ENCODE measurements at places on chromosomes 2 and 18.
A peak's percentile ranks its signal among the peaks of the same experiment; 100 is the strongest.

GRCh38 chr2:146312899-146313298 lies 1531.9 kb upstream of the ACVR2A start:
- no peak overlapping the region for H3K4me3 ChIP-seq
- H3K36me3 ChIP-seq = no peaks in the 10 kb centered on the region
- H3K4me1 ChIP-seq = no peaks in the 10 kb centered on the region

DNA sequence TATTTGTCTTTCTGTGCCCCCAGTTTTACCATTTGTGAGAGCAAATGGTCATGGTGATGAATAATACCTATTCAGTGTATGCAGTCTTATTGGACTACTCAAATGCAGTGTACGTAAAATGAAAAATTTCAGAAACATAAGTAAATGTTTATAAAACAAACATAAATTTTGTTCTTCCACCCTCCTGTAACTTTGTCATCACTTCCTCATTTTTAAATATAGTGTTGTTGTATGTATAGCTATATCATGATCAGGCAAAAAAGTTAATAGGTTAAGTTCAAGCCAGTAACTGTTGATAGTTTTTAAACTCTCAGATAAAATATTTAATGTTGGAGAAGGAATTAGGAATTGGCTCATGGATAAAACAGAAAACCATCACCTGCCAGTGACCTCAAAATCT lies 93.2 kb downstream of the KLF7 start:
- peaks cover 6% of the 10 kb centered on the region for H3K4me1 ChIP-seq
- H3K27ac ChIP-seq = no peak overlapping the region
- H3K36me3 ChIP-seq = no peaks in the 10 kb centered on the region
- no peak overlapping the region for H3K4me3 ChIP-seq
- no peak for DNase-seq
- H3K27me3 ChIP-seq = no peaks in the 10 kb centered on the region

- no peaks in the 10 kb centered on the region for H3K4me1 ChIP-seq
- H3K27me3 ChIP-seq = no peaks in the 10 kb centered on the region
- no peak for DNase-seq
- no peak overlapping the region for H3K4me3 ChIP-seq
- no peak overlapping the region for H3K27ac ChIP-seq
- no peaks in the 10 kb centered on the region for H3K36me3 ChIP-seq
Measured at GRCh38 chr2:8086796-8087479, 594.9 kb upstream of the ID2 start.

DNA sequence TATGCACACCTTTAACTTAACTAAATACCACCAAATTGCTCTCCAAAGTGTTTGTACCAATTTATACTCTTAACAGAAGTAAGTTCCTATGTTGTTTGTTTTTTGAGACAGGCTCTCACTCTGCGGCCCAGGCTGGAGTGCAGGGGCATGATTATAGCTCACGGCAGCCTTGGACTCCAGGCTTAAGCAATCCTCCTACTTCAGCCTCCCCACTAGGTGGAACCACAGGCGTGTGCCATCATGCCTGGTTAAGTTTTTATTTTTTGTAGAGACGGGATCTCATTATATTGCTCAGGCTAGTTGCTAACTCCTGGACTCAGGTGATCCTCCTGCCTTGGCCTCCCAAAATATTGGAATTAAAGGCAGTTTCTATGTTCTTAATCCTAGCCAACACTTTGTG lies 13.1 kb upstream of the NAB1 start:
- H3K4me1 ChIP-seq = no peaks in the 10 kb centered on the region
- DNase-seq = no peak
- H3K4me3 ChIP-seq = no peak overlapping the region
- no peaks in the 10 kb centered on the region for H3K36me3 ChIP-seq
- H3K27ac ChIP-seq = peak overlapping the region; percentile 42

GRCh38 chr2:46978723-46979122 lies 63.1 kb upstream of the MCFD2 start:
- no peaks in the 10 kb centered on the region for H3K36me3 ChIP-seq
- H3K27ac ChIP-seq = no peak overlapping the region
- peaks cover 8% of the 10 kb centered on the region for H3K4me1 ChIP-seq
- H3K4me3 ChIP-seq = no peak overlapping the region
- no peaks in the 10 kb centered on the region for H3K27me3 ChIP-seq
- DNase-seq = no peak

- no peak overlapping the region for H3K4me3 ChIP-seq
- H3K27ac ChIP-seq = no peak overlapping the region
- no peaks in the 10 kb centered on the region for H3K4me1 ChIP-seq
- DNase-seq = no peak
- no peaks in the 10 kb centered on the region for H3K27me3 ChIP-seq
Measured at GRCh38 chr18:49321797-49322461, 138.5 kb downstream of the DYM start.

DNA sequence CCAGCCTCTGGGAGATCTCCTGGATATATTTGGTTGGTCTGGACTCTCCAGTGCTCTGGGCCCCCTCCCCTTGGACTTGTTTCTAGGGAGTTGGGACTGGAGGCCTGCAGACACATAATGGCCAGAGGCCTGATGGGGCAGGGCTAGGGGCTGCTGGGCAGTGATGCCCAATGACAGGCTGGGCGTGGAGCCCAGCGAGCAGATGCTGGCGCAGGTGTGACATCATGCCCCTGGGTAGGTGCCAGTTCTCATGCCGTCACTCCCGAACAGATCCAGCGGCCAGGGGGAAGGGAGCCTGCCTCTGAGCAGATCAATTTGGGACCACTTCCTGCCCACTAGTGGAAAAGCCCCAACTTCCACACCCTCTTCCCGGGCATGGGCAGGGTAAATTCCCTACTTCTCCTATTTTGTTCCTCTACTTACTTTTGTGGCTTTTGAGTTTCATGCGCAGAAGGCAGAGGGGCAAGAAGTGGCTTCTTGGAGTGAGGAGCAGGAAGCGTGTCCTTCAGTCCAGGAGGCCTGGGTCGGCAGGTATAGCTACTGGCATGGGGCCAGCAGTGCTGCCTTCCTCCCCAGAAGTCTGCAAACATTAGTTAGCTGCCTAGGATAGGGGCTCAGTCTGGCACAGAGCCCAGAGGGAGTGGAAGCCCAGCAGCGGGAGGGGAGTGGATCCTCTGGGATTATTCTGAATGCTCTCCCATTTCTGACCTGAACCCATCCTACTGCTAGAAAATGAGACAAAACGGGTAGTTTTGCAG lies 6.1 kb downstream of the MPV17 start:
- peaks cover 11% of the 10 kb centered on the region for H3K4me1 ChIP-seq
- no peak for DNase-seq
- no peak overlapping the region for H3K4me3 ChIP-seq
- H3K27me3 ChIP-seq = no peaks in the 10 kb centered on the region
- peaks cover 14% of the 10 kb centered on the region for H3K36me3 ChIP-seq
